Gastrocnemius medialis (tissue), 4 donors: ENCODE measurements at places on chromosomes 16 and 17.

DNA sequence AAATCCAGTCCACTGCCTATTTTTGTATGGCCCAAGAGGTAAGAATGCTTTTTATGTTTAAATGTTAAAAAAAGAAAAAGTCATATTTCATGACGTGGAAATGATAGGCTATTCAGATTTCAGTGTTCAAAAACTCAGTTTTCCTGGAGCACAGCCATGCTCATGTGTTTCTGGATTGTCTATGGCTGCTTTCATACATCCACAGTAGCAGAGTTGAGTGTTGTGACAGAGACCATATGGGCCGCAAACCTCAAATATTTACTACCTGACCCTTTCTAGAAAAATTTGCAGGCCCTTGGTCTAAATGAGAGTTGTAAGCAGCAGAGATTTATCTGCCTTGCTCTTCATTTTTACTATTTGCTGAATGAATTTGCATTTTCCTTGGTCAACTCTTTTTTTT is 264.1 kb downstream of the CBLN1 start:
- no peak for DNase-seq

GRCh38 chr16:81489547-81490267 is 45.1 kb downstream of the CMIP start:
- no peak for DNase-seq

GRCh38 chr17:8345052-8345690 is 5.5 kb downstream of the ODF4 start:
- DNase-seq: no peak

DNA sequence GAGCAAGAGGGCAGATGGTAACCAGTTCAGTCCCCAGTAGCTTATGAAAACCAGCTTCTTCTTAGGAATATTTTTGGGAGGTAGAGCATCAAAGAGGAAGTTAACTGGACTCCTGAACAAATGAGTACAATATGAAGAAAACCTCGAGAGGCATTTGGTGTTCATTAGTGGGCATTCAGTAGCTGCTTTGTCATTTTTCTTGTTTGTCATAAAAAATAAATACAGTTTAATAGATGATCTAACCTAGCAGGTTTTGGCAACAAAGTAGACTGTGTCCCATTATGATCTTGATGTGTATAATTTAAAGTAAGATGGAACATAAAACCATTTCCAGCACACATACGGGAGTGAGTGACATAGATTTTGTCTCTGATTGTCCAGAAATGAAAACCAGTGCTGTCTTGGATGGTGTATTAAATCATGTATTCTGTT is 173.1 kb downstream of the HS3ST3A1 start:
- DNase-seq: no peak

- no peak for DNase-seq
These were observed 6.4 kb upstream of the USP36 start for GRCh38 chr17:78847052-78847451.

DNA sequence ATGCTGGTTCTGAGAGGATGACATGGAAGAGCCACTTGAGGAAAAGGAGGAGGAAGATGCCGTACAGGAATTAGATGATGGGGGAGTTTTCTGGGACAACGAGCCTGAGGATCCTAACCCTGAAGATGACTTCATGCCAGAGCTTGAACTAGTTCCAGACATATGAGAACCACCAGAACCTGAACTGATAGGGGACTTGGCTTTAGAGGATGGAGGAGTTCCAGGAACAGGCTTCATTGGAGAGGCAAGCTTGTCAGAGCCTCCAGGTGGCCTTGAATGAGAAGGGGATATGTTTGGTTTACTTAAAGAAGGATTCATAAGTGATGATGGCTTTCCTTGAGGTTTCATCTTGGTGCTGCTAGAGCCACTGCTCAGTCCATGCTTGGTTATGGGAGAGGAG is 6.9 kb upstream of the FBXL20 start:
- no peak for DNase-seq

DNA sequence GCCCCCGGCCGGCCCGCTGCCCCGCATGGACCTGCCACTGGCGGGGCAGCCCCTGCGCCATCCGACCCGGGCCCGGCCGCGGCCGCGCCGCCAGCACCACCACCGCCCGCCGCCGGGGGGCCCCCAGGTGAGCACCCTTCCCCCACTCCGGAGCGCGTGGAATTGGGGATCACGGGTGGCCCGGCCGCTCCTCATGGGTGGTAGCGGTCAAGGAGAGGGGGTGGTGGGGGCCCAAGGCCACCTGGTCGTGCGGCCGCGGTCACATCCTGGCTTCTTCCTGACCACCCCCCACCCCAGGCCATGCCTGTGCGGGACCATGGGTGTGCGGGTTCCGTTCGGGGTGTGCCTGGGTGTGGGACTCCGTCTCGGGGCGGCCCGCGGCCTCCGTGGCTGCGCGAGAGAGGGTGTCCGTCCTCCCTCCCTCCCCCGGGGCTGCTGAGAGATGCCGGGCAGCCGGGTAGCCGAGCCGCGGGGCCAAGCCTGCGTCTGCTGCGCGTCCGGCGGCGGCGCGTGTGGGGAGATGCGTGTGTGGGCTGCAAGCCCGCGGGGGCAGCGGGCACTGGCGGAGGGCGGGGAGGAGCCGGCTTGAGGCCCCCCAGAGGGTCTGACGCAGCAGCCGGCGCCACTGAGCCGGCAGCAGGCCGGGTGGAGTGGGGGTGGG is 6.8 kb downstream of the ACD start:
- DNase-seq: no peak

- DNase-seq: no peak
These were observed 14.1 kb downstream of the RAD51C start for GRCh38 chr17:58706351-58707140.

DNA sequence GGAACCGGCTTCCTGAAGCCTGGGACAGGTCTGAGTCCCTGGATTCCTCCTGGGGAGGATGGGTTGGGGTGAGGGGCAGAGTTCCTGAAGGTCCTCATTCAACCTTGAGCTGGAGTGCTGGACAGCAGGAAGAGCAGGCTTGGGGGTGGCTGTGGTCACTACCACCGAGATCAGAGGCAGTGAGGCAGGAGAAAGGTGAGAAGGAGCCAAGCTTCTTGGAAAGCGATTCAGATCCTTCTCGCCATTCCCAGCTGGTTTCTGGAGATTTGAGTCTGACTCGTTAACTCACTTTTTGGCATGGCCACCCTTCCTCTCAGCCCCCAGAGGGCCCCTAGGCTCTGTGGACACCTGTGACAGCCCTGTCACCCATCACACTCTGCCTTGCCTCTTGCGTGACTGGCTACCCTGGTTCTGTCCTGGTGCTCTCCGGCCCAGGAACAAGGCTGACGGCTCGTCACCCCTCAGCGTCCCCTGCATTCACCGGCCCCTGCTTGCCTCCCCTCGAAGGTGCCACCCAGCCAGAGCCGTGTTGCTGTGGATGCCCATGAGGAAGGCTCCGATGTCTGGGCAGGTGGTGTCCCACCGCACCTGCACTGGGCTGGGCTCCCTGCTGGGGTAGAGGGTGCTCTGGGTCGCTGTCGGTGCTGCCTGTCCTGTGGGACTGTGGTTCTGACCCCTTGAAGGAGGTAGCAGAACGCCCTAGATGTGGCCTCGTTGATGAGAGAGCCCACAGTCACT is 9.7 kb upstream of the TIMP2 start:
- DNase-seq: no peak

- DNase-seq: no peak
These were observed 6.1 kb downstream of the MINK1 start for GRCh38 chr17:4839221-4839620.

DNA sequence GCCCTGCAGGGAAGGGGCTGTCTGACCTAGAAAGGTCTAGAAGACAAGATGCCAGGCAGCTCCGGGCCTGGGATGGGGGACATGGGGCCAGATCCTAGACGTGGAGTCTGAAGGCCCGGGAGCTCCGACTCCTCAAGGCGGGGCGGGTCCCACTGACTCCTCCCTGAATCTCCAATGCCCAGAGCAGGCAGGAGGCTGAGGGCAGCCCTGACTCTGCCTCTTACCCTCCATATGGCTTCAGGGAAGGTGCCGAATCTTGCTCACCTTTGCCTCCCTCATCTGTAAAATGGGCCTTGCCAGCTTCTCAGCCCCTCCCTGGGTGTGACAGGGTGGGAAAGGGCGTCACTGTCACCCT is 14.8 kb downstream of the VASN start:
- DNase-seq: no peak

DNA sequence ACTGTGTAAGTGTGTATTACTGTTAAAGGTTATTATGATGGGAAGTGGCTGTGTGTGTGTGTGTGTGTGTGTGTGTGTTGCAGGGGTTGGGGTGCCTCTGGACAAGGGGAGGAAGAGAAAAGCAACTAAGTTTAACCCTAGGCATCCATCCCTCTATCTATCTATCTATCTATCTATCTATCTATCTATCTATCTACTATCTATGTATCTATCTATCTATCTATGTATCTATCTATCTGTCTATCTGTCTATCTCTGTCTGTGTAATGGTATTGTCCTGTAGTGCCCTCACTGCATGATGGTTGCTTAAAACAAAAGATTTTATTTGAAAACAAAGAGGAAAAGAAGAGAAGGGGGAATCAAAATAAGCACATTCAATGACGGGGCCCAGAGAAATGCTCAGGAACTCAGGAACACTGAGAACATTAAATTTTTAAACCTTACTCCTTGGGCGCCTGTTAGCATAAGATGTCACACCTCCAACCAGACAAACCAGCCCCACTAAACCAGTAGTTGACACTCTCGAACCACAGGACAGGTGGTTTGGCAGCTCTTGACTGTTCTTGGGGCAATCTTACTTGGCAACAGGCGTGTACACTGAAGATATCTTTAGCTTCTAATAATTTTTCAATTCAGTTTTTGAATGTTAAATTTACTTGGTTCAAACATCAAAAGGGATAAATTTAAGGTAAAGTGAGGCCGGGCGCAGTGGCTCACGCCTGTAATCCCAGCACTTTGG is 5.1 kb upstream of the RPL26 start:
- no peak for DNase-seq

- DNase-seq: no peak
These were observed 394.8 kb downstream of the KCNJ2 start for GRCh38 chr17:70564006-70564620.

DNA sequence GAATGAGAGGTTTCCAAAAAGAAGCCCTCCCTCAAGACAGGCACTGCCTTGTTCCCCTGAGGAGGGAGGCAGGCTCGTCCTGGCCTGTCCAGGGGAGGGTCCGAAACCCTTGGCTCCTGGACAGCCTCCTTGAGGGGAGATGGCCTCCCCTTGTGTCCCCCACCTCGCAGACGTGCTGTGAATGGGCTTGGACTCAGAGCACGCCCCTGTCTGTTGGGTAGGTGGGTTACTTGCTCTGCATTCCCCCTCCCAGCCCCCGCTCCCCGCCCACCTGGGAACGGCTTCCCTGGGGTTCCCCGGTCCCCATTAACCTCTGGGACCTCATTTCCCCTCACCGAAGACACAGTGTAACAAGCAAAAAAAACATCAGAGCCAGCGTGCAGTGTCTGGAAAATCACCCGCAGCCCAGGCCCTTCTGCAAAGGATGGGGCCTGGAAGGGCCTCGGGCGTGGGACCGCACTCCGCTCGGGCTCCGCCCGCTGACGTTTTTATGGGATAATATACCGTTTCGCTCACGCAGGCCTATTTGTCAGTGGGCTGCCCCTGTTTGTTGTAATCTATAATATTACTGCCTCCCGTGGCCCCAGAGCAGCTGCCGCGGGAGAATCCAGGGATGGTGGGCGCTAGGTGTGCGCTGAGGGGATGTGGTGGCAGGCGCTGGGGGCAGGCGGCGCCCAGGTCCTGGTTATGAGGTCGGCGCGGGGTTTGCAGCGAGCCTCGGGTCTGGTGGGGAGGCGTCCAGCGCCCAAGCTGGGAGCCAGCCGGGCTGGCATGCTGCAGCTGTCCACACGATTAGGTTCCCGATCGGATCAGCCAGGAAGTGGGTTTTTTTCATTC is 11.1 kb downstream of the BAHCC1 start:
- no peak for DNase-seq
